ENCODE measurements at places on chromosomes 4 and X. TPM values are rescaled to one million over a fixed set of nuclear protein-coding genes. Genes with fewer than 3 reads are reported as not detected.

FAM9B gene
- total RNA-seq: 0.79 TPM

FGF13 gene
- 59.1 TPM for total RNA-seq

NDUFB11 gene
- total RNA-seq: 47.5 TPM

DNA sequence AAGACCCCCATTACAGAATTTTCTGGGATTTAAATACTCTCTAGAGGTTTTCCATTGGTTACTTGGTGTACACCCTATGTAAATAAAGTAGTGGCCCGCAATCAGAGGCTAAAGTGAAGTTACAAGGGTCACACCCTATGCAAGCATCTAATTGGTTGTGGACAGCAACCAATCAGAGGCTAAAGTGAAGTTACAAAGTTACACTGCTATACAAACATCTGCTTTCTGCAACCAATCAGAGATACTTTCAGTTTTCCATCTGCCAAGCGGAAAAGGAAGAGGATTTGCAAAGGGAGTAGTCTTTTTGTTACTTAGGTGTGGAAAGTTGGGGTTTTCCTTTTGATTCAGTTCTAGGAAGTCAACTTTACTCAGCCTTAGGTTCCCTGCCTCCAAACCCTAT lies 2.0 kb upstream of the ATRX start:
- no peak for DNase-seq

GRCh38 chr4:5365071-5366008 lies 314.1 kb downstream of the STK32B start:
- DNase-seq: peak; percentile 77

- DNase-seq: no peak
These were observed 316.0 kb downstream of the TRIML1 start for GRCh38 chr4:188455062-188455752.

CXCL6 gene
- 0.16 TPM for total RNA-seq

GRCh38 chr4:128516301-128516969 lies 228.8 kb upstream of the PGRMC2 start:
- peak; percentile 61 for DNase-seq

DNA sequence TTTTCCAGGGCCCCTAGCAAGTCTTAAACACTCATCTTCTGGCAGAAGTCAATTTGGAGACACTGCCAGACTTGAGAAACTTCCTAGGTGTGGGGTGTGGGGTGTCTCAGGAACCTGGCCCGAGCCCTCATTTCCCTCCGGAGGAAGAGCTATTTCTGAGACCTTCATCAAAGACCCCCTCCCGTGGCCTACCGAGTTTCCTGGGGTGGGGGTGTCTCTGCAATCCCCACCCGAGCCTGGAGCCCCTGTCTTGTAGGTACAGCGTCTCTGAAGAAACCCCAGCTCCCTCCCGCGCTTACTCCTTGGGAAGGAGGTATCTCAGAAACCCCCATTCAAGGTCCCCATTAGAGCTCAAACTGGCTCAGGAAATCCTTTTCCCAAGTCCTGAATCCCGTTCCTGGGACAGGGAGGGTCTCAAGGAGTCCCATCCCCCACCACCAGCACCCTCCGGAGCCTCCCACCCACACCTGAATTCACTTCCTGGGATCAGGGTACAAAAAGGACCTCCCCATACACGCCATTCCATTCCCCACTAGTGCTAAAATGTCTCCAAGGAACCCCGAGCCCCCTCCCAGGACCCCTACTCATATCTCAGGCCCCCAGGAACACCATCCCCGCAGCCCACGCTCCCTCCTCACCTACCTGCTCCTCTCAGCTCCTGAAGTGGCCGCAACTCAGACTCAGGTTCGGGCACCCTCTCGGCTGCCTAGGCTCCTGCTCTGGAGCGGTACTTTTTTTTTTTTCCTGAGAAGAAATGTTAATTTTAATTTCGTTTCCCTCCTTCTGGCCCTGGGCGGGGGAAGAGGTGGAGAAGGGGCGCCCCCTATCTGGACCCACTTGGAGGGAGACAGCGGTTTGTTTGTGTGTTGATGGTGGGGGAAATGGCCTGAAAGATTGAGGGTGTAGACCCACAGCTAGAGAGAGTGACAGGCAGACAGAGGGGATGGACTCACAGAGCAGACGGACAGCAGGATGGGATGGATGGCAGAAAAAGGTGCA lies 1.1 kb downstream of the SLC38A5 start:
- no peak for DNase-seq

GPR82 gene
- 0.26 TPM for total RNA-seq

ENOX2 gene
- 12.5 TPM for total RNA-seq

DNA sequence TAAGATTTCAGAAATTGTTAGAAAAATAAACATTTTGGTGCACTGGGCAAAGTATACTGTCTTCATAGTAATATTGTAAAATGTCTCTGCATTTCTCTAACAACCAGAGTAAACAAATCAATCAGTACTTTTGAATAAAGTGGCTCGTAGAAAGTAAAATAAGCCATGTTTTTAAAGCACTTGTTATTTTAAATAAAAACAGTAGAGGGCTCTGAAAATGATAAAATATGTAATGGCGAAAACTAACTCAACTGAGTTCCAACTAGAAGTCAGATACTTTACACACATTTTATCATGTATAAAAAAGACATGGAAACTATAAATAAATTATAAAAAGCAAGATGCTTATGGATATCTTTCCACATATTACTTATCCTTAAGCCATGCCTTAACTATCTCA lies 1134.4 kb downstream of the PDHA2 start:
- DNase-seq: no peak

MED12 gene
- 36.6 TPM for total RNA-seq

- no peak for DNase-seq
These were observed 495.2 kb downstream of the INPP4B start for GRCh38 chr4:142350871-142351270.

MAGEA2 gene
- total RNA-seq: not detected

- DNase-seq: no peak
These were observed 39.1 kb downstream of the PSAPL1 start for GRCh38 chr4:7395645-7396044.

DNA sequence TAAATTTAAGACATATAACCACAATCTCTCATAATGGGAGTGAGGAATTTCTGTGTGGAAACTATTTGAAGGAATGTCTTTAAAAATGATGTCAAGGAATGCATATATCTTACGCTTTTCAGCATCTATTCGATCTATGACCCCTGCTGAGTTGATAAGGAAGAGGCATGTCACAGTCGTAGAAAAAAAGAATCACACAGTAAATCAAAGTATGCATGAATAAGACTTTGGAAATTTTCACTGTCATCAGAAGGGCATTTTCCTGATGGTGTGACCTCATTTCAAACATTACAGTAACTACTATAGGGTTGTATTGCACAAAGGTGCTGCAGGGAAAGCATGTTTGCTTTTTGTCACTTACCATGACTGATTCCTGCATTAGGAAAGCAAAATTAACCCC lies 41.5 kb downstream of the REELD1 start:
- DNase-seq: no peak

- no peak for DNase-seq
These were observed 11.2 kb upstream of the SHOX start for GRCh38 chrX:619451-619811.

HSD17B13 gene
- 1.2 TPM for total RNA-seq

GRCh38 chrX:75746891-75747639 lies 38.0 kb downstream of the MAGEE2 start:
- DNase-seq: no peak

DNA sequence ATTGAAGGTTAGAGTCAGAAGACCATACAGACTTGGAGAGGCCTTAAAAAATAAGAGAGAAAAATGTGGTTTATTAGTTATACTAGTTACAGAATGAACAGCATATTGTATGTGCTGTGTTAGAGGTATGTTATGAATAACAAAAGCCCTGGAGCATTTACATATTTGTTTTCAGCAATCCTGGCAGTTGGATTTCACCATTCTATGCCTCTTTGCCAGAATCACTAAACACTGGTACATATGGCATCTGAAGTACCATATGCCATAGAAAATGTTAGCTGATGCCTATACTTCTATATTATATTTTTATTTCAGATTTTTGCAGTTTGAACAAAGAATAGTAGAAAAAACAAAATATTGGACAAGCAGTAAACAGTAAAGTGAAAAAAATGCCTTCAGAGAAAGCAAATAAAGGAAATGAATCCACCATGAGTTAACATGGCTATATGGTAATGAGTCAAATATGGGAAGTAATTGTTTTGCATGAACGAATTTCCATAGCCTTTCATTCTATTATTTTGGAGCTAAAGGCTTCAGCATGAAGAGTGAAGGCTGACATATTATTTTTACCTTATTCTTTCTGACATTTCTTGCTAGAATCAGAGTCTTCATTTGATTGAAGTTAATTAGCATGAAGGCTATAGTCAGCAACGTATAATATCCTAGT lies 41.9 kb upstream of the PRDM8 start:
- DNase-seq: no peak

GRCh38 chr4:173231916-173232315 lies 63.3 kb downstream of the GALNT7 start:
- DNase-seq: no peak

PIR gene
- total RNA-seq: 15.0 TPM

Data from urinary bladder (tissue), 4 donors.